ENCODE measurements at places on chromosomes 2 and 18.

GRCh38 chr2:127104166-127104660 lies 2.7 kb downstream of the BIN1 start:
- no peak for DNase-seq

GRCh38 chr18:62788876-62789275 lies 73.5 kb downstream of the PHLPP1 start:
- DNase-seq = no peak

GRCh38 chr2:226130192-226130591 lies 669.4 kb downstream of the IRS1 start:
- no peak for DNase-seq

GRCh38 chr2:148726228-148726627 lies 81.7 kb downstream of the EPC2 start:
- no peak for DNase-seq

All from stimulated activated CD8-positive, alpha-beta memory T cell treated with anti-CD3 and anti-CD28 coated beads, Interleukin-12 subunit alpha, Interleukin-12 subunit beta, amount 100 ng/mL, for 1 hour (primary cell).